ENCODE measurements at places on chromosomes 5 and 9.
A peak's percentile ranks its signal among the peaks of the same experiment; 100 is the strongest.

DNA sequence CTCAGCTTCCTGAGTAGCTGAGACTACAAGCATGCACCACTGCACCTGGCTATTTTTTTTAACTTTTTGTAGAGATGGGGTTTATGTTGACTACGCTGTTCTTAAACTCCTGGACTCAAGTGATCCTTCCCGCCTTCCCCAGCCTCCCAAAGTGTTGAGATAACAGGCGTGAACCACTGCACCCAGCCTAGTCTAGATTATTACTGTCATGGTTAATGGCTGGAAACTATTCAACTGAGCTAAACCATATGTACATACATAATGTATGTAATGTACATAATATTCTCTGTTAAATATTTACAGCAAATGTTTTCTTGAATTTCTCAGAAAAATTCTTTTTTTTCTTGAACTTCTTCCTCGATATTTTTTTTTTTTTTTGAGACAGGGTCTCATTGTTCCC, 21.3 kb downstream of the PPP2CA start:
- no peak for DNase-seq

GRCh38 chr9:89225587-89225986, 47.0 kb upstream of the SHC3 start:
- DNase-seq, result no peak

DNA sequence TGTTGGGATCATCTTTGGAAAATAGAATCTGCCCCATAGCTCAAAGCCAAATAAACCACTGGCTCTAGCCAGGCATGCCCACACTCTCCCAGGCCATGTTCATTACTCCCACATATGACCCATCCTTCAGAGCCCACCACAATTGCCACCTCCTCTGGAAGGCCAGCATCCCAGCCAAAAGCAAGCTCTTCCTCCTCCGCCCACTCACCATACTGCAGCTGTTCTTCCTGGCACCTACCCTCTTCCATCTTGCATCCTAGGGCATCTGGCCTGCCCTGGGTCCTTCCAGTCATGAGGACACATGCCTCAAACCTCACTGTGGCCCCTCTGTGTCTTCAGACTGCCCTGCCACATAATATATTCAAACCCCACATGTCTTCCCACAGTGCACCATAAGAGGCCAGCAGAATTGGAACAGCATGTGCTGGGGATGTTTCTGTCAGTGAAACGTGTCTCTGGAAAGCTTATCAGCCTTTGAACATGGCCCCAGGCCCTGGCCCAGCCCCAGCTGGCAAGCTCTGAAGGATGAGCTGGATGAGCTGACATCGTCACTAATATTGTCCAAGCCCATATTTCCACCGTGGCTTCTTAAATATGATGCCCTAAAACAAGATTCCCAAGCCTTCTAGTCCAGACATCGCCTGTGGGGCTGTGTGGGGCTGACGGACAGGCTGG, 230.8 kb downstream of the AGTPBP1 start:
- no peak for DNase-seq

DNA sequence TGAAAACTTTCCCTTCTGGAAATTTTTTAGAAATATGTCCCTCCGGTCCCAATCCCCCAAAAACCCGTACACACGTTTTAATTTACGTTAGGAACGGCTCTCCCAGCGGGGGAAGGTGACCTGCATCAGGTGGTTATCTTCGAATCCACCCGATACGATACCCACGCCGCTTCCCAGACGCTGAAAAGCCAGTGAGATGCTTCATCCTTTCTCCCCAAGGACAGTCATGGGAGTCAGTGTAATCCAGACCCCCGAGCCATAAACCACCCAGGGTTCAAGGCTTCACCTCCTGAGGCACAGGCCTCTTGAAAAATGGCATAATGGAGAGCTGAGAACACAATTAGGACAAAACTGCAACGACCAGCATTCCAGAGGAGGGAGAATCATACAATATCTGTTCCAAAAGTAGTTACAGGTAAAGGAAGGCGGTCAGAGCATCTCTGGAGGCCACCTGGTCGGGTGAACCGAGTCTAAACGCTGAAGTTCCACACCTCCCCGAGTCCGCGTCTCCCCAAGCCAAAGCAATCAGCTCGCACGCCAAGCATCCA, 857 bp downstream of the FAM169A start:
- no peak for DNase-seq

- no peak for DNase-seq
These were observed 250.9 kb downstream of the SEMA5A start for GRCh38 chr5:9294793-9295465.

- peak; percentile 60 for DNase-seq
These were observed 19.6 kb downstream of the QSOX2 start for GRCh38 chr9:136225748-136226679.

DNA sequence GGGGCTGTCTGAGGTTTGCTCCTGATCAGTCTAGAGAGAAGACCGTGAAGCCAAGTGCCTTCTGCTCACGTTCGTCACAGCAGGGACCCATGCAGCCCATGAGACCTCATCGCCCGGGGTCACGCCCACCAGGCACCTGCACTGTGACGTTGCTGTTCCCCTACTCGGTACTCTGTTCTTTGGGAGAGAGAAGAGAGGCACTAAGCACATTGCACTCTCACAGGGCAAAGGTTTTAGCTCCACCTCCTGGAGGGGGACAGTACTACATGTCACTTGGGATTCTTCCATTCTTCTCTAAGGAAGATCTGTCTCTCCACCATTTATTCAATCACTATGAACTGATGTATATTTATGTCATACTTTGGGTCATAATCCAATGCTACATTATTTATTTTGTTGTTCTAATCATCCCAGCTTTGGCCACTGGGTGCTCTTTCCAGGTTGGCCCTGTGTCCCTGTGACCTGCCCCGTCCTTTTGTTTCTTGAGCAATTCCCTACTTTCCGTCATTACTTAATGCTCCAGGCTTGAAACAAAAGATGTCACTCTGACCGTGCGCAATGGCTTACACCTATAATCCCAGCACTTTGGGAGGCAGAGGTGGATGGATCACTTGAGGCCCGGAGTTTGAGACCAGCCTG, 31.4 kb upstream of the BRD3 start:
- peak; percentile 53 for DNase-seq

GRCh38 chr9:12640016-12640587, 53.1 kb upstream of the TYRP1 start:
- DNase-seq, result no peak

DNA sequence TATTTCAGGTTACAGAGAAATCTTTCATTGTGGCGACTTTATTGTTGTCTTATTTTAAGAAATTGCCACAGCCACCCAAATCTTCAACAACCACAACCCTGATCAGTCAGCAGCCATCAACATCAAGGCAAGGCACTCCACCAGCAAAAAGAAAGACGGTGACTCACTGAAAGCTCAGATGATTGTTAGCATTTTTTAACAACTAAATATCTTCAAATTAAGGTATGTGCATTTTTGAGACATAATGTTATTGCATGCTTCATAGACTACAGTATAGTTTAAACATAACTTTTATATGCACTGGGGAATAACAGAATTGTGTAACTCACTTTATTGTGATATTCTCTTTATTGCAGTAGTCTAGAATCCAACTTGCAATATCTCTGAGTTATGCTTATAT, 263.4 kb downstream of the TMEM232 start:
- no peak for DNase-seq

DNA sequence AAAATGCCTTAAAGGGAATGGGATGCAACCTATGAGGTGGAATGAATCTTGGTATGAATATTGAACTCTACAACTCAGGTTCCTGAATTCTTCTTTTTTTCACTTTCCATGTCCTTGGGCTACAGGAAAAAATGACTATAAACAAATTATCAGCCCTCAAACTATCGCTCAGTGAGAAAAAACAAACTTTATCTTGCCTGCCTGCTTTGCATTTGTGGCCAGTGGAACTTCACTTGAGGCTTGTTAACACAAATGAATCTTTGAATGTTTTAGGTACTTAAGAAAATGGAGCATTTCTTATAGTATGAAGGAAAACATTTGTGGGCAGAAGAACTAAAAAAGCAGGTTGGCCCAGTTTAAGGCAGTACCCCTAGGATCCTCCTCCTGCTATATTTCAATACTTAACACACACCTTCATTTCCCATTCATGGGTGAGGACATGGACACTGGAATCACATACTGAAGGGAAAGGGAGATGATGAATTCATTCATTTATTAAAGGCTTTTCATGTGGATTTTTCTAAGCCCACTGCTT, 34.1 kb downstream of the ELOVL7 start:
- no peak for DNase-seq

DNA sequence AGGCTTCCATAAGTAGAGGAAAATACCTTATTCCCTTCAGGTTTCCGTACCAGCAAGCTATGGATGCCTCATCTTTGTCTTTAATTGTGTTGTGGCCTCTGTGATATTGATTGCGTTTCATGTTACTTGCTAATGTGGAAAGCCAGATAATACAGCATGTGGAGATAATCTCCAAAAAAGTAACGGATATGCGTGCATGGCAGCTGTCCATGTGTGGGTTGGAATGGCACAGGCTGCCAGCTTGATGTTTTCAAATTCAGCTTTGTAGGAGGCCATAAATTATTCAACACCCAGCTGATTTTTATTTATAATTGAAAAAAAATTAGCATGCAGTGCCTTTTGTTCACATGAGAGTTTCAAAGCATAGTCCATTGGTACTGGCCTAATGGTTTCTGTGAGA, 144.9 kb downstream of the GIN1 start:
- no peak for DNase-seq

DNA sequence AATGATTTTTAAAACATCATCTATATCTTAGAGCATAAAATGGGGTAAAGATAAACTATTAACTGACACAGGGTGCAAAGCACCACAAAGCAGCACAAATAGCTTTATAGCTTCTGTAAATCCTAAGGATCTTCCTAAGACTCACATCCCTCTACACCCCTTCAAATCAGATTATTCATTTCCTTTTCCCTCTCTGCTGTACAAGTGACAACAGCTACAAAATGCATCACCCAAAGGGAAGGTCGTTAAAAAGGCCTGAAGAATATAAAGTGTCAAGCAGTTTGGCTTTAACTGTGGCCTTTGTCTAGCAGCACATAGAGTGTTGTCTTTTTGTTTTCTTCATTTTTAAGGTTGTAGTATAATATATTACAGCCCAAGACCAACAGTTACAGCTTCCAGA, 422.1 kb downstream of the PDE4D start:
- no peak for DNase-seq

GRCh38 chr9:26334706-26335105, 557.9 kb downstream of the CAAP1 start:
- no peak for DNase-seq

DNA sequence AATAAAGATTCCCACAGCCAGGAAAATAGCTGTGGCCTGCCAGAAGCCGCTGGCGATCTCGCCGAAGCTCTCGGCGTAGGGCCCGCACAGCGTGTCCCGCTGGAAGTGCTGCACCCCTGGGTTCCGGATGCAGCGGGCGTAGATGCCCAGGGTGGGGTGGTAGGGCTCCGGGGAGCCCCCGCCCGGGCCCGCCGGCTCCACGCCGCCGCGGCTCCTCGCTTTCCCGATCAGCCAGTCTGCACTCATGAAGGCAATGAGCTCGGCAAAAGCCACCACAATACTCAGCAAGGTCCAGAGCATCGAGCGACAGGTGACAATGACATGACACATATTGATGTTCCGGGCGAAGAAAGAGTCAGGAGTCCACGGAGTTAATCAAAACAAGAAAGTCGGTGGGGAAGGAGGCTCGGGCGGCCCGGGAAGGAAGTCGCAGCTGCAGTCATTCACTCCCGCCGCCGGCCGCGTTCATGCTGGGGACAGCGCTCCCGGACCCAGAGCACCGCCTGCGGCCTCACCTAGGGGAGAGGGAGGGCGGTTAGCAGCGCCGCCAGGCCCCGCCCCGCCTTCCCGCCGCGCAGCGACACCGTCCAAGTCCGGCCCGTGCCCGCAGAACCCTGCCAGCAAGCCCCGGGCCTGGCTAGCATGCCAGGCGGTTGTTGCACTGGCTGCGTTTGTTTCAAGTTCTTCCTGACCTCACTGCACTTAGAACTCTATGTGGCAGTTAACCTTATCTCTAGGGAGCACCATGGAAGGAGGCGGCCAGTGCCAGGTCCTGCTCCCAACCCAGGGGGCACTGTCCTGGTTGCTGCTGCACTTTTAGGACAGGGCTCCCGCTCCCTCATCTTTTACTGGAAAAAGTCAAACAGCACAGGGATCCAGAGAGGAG, 138.4 kb downstream of the LHFPL2 start:
- DNase-seq, result peak; percentile 24

- DNase-seq, result no peak
These were observed 5.3 kb downstream of the PRELID2 start for GRCh38 chr5:145829708-145830361.

DNA sequence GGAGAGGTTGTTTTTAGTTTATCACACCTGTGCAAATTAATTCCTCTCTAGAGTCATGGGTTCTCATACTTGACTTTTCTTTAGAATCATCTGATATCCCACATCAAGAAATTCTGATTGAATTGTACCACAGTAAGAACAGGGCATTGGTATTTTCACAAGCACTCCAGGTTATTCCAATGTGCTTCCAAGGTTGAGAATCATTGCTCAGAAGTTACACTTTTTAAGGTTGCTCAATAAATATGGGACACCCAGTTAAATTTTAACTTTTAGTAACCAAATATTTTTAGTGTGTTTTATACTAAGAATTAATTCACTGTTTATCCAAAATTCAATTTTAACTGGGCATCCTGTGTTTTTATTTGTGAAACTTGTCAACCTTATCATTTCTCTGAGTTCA, 2.5 kb upstream of the RNF180 start:
- DNase-seq, result no peak

Measured in CD4-positive, alpha-beta T cell treated with Interleukin-4 for 4 hours (primary cell).